Naive thymus-derived CD8-positive, alpha-beta T cell (primary cell): ENCODE measurements at places on chromosomes 11 and 22. TPM values are rescaled to one million over a fixed set of nuclear protein-coding genes. Genes with fewer than 3 reads are reported as not detected.

CDC42EP2 gene
- total RNA-seq, result 1.4 TPM

OR2AT4 gene
- total RNA-seq, result not detected

APOL6 gene
- 37.7 TPM for total RNA-seq

OLFML1 gene
- not detected for total RNA-seq

RGL4 gene
- 15.2 TPM for total RNA-seq

LARGE2 gene
- total RNA-seq, result 4.1 TPM

CNIH2 gene
- total RNA-seq, result 1.1 TPM

SUSD2 gene
- total RNA-seq, result 1.9 TPM

CALCA gene
- total RNA-seq, result not detected

DNA sequence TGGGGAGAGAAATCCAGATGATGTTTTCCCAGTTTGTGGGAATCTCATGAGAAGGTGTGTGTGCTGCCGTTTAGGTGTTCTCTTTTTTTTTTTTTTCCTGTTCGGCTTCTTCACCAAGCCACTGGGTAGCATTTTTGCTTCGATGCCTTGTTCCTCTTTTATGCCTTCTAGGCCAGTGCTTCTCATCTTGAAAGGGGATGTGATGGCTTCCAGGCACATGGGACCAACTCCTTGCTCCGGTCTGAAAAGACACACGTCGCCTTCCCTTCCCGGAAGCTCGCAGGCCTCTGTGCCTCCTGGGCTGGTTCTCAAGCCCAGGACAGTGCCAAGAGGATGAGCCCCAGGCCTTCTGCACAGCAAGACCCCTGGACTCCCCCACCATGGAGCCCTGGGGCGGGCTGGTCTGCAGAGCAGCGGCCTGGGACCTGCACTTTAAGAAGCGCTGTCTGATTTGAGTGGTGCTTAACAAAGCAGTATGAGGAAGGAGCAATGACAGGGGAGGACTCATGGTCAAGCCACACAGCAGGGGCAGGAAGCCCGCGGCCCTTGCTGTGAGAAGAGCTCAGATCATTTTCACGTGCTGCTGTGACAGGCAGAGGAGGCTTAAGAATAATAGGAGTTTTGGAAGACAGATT lies 158.8 kb downstream of the MPPED1 start:
- no peak for DNase-seq

- no peak for DNase-seq
These were observed 26.8 kb downstream of the RNF141 start for GRCh38 chr11:10514202-10514601.

DNA sequence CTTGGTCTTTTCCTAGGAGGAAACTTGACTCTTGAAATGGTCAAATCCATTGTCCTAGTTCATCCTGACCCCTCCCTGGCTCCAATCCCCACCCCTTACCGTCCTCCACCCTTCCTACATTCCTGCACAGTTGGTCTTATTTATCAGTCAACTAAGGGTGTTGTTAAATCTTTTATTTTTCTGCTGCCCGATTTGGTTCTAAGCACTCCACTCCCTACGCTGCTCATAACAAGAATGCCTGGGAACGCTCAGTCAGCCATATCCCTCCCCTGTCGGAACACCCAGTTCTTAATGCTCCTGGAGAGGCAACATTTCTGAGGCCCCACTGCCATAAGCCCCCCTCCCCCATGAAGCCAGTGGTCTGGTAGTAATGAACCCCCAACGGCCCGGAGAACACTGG lies 9.7 kb downstream of the EHF start:
- no peak for DNase-seq

GRCh38 chr22:37184380-37184755 lies 3.7 kb downstream of the C1QTNF6 start:
- DNase-seq, result no peak

- DNase-seq, result no peak
These were observed 35.3 kb downstream of the MYBPC3 start for GRCh38 chr11:47317064-47317828.

- peak; percentile 89 for DNase-seq
These were observed at the start of gene TESMIN for GRCh38 chr11:68751331-68751856. TSS of gene TESMIN (minus strand) at chr11:68751520. CDS start at chr11:68750660, 860 bp downstream.

DNA sequence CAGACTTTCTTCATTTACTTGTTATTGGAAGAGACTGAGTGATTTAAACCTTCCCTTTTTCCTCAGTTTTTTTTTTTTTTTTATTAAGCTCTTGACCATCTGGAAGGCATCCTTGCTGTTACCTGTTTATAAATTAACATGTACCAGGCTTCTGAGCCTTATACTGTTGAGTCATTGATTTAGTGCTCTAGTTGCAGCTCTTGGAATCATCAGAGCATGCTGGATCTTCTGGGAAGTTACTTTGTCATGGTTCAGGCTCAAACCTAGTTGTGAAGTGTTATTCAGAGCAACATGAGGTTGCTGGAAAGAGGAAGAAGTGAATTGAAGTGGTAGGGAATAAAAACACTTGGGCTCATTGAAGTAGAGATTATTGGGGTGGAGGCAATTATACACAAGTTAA lies 6.3 kb downstream of the ZDHHC5 start:
- DNase-seq, result no peak

GRCh38 chr11:93143186-93143585 lies 54.6 kb downstream of the SLC36A4 start:
- no peak for DNase-seq

DNA sequence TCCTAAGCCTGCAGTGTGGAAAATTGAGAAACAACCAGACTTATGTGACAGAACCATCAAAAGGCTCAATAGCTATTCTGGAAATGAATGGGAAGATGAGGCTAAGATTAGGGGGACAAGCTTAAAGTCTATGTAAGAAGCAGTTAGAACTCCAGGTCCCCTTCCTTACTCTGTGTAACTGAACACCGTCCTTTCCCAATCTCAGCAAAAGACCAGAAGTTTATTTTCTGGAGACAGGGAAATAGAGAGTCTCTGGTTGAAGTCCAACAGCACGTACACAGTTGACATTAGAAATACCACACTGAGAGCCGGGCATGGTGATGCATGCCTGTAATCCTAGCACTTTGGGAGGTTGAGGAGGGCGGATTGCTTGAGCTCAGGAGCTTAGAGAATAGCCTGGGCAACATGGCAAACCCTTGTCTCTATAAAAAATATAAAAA lies 93.9 kb downstream of the CD44 start:
- no peak for DNase-seq

GRCh38 chr11:5737670-5738392 lies 1.6 kb downstream of the OR56B1 start:
- no peak for DNase-seq

- no peak for DNase-seq
These were observed 43.1 kb downstream of the SVIP start for GRCh38 chr11:22786475-22786874.

DNA sequence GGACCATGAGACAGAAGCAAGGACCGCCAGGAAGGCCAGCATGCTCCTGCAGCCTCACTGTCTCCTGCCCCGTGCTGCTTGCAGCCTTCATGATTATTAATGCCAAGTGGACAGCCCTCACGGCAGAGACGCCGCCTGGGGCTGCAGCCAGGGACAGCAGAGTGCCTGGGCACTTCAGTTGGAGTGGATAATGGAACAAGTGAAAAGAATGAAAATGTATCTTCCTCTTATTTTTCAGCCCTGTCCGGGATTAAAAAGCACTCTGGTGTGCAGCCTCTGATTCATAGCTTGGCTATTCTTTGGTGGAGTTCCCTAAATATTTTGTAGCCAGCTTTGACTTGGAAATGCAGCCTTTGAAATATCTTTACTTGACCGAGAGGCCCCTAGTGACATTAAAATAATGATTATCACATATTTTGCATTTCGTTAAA lies 1404.2 kb downstream of the BRD1 start:
- DNase-seq, result no peak

- peak; percentile 67 for DNase-seq
These were observed 9.4 kb downstream of the EHD1 start for GRCh38 chr11:64868904-64869570.

- no peak for DNase-seq
These were observed 77.4 kb downstream of the CWC15 start for GRCh38 chr11:94895971-94896370.

DNA sequence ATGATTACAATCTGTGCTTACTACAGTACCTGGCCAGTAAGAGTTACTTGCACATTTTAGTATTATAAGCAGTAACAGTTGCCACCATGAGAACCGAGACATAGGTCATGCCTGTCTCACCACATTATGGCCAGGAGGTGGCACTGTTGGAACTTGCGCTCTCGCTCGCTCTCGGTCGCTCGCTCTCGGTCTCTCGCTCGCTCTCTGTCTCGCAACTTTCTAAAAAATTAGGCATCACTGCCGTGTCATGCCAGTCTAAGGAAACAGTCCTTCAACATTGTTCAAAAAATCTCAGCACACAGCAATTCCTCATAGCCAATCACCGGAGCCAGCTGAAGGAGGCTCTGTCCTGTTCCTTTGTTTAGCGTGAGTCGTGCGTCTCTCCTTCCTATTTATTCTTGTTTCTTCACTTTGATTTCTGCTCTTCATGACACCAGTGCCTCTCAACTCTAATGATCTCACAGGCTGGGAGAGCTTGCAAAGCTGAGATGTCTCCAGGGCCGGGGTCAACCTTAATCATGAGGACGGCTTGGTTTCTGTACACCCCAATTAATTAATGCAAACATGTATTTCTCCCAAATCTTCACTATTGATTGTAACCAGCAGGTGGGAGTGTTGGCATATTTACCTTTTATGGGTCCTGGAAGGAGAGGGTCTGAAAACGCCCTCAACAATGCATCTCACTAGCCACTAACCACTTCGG lies 6.3 kb upstream of the ADAMTS8 start:
- peak; percentile 54 for DNase-seq

- DNase-seq, result no peak
These were observed 4.5 kb upstream of the KCTD17 start for GRCh38 chr22:37047006-37047405.

- no peak for DNase-seq
These were observed 148.4 kb downstream of the ME3 start for GRCh38 chr11:86523738-86524619.

DNA sequence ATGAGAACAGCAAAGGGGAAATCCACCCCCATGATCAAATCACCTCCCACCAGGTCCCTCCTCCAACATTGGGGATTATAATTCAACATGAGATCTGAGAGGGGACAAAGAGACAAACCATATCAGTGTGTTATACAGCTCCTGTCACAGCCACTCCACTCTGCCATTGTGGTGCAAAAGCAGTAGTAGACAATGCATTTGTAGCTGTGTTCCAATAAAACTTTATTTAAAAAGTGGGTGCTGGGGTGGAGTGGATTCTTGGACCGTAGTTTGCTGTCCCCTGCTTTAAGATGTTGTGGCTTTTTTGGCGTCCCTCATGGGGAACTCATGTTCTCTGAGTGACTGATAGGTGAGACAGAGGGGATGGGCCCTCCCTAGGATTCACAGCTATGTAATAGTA lies 399.1 kb downstream of the SOX6 start:
- no peak for DNase-seq

GRCh38 chr11:124869856-124870387 lies 4.7 kb downstream of the ROBO3 start:
- DNase-seq, result no peak

DNA sequence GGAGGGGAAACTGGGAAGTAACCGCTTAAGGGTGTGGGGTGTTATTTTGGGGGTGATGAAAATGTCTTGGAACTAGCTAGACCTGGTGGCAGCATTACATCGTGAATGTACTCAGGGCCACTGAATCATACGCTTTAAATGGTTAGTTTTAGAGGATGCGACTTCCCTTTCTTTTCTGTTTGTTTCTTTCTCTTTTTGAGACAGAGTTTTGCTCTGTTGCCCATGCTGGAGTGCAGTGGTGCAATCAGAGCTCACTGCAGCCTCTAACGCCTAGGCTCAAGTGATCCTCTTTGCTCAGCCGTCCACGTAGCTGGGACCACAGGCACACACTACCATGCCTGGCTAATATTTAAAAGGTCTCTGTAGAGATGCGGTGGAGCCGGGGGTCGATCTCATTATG lies 5.6 kb upstream of the MIAT start:
- no peak for DNase-seq

GRCh38 chr11:15769203-15769602 lies 587.1 kb downstream of the SOX6 start:
- DNase-seq, result no peak

DNA sequence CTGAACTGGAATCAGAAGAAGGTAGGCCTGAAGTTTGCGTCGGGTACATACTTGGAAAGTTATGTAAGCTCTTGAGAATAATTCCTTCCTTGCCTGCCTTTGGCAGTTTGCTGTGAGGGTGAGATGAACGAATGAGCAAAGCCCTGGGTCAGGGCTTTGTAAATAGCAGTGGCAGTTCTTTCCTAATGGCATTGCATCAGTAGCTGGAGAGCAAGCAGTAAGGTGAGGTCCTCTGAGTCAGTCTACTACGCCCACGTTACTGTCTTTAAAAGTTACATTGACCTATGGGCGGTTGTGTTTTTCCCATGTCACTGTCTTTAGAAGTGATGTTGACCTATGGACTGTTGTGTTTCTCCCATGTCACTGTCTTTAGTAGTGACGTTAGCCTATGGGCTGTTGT lies 179.1 kb upstream of the E2F8 start:
- DNase-seq, result no peak

GRCh38 chr11:85170184-85170583 lies 457.0 kb downstream of the DLG2 start:
- DNase-seq, result no peak

GRCh38 chr11:120586728-120587127 lies 75.2 kb downstream of the GRIK4 start:
- no peak for DNase-seq

DNA sequence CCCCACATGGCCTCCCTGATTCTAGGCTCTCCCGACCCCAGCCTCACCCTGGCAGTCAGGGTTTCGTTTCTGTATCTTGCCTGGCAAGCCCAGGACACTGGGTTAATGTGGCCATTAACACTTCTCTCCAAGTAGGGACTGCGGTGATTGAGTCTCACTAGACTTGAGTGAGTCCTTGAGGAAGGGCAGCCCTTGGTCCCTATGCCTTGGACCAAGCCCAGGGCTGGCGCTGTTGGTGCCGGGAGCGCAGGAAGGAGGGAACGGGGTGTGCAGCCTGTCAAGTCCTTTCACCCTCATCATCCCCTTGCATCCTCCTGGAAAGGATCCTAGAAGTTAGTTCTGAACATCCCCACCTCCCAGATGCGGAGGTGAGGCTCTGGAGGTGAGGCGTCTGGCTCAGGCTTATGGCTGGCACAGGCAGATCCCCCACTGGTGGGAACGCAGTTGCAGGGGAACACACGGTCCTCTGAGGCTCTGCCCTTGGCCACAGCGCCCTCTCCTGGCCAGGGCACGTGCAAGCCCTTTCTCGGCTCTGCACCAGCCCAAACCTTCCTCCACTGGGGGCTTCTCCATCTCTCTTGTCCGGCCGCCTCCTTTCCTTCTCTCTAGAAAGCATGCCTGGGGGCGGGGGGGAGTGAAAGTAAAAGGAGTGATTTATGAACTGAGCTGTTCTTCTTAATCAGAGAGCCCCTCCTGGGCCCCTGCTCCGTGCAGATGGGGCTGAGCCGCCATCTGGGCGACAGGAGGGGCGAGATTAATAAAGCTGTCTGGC lies 56.7 kb downstream of the TP53I11 start:
- DNase-seq, result peak; percentile 44

- peak; percentile 26 for DNase-seq
These were observed 55.6 kb downstream of the P4HA3 start for GRCh38 chr11:74255741-74256375.

GRCh38 chr11:33280411-33280810 lies 23.2 kb downstream of the HIPK3 start:
- no peak for DNase-seq

- no peak for DNase-seq
These were observed 511.3 kb downstream of the DLG2 start for GRCh38 chr11:85115798-85116197.
